ENCODE measurements at places on chromosomes 1 and 21. TPM values are rescaled to one million over a fixed set of nuclear protein-coding genes. Genes with fewer than 3 reads are reported as not detected.

The OLIG2 gene
- total RNA-seq = not detected

The IFNLR1 gene
- total RNA-seq = 0.49 TPM

The COL18A1 gene
- total RNA-seq = 129 TPM

The RPE65 gene
- total RNA-seq = not detected

The SERTAD4 gene
- total RNA-seq = 9.5 TPM

The CD55 gene
- 152 TPM for total RNA-seq

The CCDC30 gene
- 10.9 TPM for total RNA-seq

The LINGO4 gene
- total RNA-seq = not detected

GRCh38 chr21:46148106-46148505 is 7.3 kb downstream of the FTCD start:
- DNase-seq = peak; percentile 36

DNA sequence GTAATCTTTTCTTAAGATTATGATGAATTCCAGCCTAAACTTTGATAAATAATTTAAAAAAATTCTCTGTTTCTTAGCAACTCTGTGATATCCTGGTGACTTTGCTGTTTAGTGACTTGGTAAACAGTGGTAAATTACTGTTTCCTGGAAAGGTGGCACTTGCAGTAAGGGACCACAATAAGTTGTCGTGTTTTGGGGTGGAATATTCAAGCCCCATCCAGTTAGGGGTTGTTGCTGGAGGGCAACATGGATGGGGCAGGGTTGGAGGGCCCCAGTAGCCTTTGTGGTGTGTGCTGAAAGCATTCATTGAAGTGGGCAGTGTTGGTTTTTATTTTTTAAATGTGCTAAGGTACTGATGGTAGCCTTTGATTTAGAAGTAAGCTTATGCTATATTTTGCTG is 30.3 kb downstream of the PRDM2 start:
- DNase-seq = no peak

DNA sequence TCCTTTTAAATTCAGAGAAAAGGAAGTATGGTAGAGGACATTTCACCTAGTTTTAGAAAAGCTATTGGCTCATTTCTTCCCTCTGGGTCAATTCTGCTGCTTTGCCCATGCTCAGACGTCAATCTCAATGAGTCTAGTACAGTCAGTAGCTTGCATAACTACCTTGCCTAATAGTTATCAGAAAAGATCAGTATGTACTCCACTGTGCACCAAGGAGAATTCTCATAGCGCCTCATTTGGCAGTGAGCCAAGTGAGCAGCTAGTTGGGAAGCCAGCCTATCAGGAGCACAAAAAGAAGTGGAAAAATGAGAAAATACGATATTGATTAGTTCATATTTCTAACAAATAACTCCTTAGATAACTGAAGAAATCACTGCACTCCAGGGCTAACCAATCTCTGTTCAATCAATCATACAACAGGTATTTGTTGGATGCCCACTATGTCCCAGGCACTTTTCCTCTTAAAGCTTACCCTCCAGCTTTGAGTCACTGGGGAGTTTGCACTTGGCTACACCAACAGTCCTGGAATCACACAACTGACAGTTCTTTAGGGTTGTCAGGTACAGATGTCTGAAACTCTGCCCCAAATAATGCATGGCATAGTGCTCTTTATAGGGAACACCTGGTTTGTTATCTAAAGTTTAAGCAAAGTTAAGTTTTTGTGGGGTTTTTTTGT is 50.2 kb downstream of the PRDX6 start:
- DNase-seq = peak; percentile 66

- no peak for DNase-seq
These were observed 86.2 kb downstream of the C1orf94 start for GRCh38 chr1:34262921-34263320.

DNA sequence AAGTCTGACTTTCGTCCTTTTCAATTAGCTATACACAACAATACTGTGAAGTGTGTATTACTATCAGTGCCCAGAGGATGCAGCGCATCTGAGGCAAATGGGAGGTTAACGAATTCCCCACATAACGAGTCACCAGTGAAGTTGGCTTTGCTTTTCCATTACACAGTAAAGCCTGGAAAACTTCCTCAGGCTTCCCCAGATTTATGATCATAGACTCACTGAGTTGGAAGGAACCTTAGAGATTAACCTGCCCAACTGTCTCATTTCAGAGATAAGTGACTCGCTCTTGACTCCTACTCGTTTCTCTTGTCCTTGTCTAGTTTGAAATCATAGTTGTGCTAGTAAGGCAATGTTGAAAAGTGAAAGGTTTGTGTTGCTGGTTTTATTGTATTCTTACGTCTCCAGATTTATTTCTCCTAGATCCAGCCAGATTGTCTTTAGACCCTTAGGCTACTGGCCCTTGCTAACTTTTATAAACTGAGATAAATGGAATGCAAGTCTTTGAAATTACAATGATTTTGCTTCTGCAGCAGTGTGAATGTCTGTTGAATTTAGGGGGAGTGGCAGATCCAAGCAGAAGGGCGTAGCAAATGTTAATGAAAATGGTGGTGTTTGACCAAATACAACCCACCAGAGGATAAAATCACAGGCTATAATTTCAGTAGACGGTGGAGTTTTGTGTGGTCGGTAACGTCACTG is 17.3 kb downstream of the S1PR1 start:
- no peak for DNase-seq

- DNase-seq = no peak
These were observed 78.6 kb downstream of the LAMC1 start for GRCh38 chr1:183101841-183102276.

DNA sequence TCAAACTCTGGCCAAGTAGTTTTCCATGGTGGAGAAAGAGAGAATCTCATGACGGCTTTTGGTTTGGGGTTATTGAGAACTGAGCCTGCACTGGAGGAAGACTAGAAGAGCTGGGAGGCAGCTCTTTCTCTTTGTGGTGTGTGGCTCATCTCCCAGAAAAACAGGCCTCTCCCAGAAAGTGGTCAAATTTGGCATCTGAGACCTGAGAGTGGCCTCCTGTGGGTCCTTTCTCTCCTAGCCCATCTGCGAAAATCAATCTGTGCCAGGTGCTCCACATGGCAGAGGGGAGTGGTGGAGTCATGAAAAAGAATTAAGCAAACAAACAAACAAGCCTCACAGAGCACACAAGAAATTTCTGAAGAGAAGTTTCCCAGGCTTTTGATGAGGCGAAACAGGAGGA is 305.0 kb downstream of the ST6GALNAC3 start:
- DNase-seq = no peak

DNA sequence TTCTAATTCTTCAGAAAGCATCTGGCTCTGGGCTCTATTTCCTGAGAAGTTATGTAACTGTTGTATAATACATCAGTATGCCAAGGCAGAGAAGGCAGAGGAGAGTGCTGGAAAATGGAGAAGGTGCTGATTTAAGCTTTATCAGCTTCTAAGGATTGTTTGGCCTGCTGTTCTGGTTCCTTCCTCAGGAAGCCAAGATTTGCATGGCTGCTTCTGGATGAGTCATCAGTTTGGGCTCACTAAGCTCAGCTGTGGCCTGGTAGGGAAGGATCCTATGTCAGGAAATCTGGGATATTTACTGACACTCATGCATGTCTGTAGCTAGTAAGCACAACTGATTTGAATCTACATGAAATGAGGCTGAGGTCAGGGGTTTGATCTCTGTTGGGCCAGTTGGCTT is 73.2 kb upstream of the ADGRL4 start:
- no peak for DNase-seq

- no peak for DNase-seq
These were observed 28.1 kb downstream of the SERINC2 start for GRCh38 chr1:31441073-31441472.

GRCh38 chr1:90721210-90722194 is 4.4 kb upstream of the BARHL2 start:
- no peak for DNase-seq

GRCh38 chr1:181647314-181648035 is 164.2 kb downstream of the CACNA1E start:
- DNase-seq = no peak

DNA sequence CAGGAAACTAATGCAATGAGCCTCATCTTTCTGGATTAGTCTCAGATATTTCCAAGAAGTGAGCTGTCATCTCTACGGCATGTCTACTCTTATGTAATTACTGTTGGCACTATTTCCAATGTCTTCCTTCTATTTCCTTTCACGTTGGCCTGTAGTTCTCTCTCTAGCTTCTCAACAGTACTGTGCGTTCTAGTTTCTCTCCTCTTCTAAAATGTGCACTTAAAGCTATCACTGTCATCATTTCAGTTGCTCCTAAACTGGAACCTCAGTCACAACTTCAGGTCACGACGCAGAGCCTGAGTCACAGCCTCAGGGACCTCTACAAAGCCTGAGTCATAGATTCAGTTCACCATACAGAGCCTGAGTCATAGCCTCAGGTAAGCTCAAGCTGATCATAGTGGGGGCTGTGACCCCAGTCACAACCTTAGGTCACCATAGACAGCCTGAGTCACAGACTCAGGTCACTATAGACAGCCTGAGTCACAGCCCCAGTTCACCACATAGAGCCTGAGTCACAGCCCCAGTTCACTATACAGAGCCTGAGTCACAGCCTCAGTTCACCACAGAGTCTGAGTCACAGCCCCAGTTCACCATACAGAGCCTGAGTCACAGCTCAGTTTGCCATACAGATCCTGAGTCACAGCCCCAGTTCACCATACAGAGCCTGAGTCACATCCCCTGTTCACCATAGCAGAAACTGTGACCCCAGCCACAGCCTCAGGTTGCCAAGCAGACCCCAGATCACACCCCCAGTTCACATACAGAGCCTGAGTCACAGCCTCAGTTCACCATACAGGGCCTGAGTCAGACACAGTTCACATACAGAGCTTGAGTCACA is 13.0 kb downstream of the WNT9A start:
- DNase-seq = peak; percentile 48

GRCh38 chr1:245937316-245938045 is 569.6 kb downstream of the SMYD3 start:
- no peak for DNase-seq

DNA sequence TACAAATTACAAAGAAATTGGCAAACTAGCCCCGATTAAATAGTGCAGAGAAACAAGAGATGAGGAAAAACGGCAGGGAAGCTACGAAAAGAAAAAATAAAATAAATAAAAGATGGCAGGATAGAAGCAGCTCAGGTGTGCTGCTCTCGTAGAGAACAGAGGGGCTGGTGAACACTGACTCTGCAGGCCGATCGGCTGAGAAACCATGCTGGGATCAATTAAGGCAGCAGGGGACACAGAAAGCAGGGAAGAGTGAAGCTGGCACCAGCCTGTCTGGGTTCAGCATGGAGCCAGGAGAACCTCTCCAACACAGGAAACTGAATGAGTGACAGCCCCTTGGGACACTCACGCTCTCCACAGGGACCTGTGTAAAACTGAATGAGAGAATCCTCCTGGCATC is 39.5 kb upstream of the TMPRSS15 start:
- DNase-seq = no peak

GRCh38 chr1:11046270-11046566 is 821 bp downstream of the MASP2 start:
- DNase-seq = peak; percentile 56

- peak; percentile 74 for DNase-seq
These were observed at the start of gene ASAP3 for GRCh38 chr1:23483321-23484252. TSS of gene ASAP3 (minus strand) at chr1:23484179. CDS start at chr1:23484133, 46 bp downstream.

GRCh38 chr21:39728341-39728740 is 16.6 kb upstream of the IGSF5 start:
- no peak for DNase-seq

GRCh38 chr1:242523719-242524570 is 552 bp downstream of the PLD5 start:
- DNase-seq = no peak
